ENCODE measurements at places on chromosomes 11 and 22.

- no peak for DNase-seq
Measured at GRCh38 chr11:108838792-108839105, 173.9 kb downstream of the DDX10 start.

DNA sequence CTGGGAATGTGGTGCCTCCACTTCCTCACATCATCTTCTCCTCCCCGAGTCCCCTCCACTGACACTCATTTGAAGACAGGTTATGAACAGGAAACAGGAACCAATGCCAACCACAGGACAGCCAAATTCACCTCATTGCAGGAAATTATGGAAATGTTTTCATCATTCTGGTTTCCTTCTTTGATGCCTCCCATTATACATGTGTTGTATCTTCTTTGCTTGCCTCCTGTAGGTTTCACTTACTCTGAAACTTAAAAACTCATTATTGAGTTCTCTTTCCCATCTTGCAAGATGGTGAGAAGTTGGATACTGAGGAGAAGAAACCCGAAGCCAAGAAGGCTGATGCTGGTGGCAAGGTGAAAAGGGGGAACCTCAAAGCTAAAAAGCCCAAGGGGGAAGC, 108.5 kb downstream of the PHF21B start:
- DNase-seq = no peak

DNA sequence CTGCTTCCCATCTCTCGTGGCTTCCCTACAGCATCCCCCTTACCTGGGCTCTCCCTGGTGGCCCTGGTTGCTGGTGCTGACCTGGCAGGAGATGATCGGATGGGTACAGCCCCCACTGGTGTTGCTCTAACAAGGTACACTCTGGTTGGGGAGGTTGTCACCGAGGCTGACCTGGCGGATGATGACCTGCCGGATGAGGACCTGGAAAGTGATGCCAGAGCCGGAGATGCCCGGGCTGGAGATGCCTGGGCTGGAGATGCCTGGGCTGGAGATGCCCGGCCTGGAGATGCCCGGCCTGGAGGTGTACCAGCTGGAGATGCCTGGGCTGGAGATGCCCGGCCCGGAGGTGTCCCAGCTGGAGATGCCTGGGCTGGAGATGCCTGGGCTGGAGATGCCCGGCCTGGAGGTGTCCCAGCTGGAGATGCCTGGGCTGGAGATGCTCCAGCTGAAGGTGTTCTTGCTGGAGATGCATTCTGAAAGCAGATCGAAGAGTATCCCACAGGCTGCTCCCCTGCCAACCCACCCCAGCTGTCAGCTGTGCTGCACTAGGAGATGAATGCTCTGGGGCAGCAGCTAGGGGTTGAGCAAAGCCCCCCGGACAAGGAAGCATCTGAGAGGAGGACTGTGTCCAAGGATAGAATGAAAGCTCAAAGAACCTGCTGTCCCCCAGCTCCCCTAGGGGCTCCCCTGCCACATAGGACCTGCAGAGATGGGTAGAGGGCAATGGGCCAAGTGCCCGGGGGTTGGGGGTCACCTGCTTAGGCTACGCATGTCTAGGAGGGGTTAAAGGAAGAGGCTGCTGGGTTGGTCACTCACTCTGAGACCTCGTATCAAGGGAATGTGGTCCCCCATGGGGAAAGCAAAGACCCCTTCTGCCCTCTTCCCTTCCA, 10.6 kb downstream of the TMPRSS13 start:
- DNase-seq = no peak

- DNase-seq = no peak
Measured at GRCh38 chr11:32304521-32304920, 130.8 kb downstream of the WT1 start.

GRCh38 chr11:110169738-110170137, 76.5 kb downstream of the ZC3H12C start:
- no peak for DNase-seq

DNA sequence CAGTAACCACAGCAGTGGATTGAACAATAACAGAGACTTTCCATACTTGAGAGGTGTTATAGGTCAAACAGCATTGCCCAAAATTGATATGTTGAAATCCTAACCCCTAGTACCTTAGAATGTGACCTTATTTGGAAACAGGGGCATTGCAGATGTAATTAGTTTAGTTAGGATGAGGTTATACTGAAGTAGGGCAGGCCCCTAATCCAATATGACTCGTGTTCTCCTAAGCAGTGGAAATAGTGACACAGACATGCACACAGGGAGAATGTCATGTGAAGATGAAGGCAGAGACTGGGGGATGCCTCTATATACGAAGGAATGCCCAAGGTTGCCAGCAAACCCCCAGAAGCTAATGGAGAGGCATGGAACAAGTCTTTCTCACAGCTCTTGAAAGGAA, 270.5 kb downstream of the TENM4 start:
- DNase-seq = no peak

DNA sequence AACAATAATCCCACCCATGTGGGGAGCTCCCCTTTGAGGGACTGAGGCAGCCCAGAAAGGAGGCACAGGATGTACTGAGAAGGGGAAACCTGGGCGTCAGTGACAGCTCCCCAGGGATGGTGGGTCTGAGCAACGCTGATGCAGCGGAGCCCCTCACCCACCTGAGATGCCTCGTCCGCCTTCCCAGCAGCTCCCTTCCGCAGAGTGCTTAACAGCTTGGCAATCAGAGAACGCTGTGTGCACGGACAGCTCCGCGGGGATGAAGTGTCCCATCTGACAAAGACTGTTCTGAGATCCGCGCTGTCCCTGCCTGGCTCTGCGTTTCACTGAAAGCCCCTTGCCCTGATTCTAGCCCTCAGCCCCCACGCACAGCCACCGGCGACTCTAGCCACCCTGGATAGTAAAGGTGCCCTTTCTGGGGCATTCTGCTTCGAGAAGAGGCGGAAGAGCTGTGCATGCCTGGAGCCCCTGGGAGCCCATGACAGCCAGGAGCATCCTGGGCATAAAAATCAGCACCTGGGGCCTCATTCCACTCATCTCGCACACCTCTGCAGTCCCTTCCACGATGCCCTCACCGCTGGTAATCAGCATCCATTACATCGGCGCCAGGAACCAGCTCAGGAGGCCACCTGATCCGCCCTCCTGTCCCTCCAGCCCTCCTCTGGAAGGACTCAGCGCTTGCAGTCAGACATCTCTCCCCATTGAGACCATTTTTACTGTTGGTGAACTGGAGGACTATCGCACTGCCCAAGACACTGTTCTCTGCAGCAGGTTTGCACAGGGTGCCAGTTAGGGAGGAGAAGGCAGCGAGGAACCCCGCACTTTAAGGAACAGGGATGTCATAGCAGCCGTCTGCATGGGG, 10.7 kb downstream of the KCNJ5 start:
- DNase-seq = no peak

DNA sequence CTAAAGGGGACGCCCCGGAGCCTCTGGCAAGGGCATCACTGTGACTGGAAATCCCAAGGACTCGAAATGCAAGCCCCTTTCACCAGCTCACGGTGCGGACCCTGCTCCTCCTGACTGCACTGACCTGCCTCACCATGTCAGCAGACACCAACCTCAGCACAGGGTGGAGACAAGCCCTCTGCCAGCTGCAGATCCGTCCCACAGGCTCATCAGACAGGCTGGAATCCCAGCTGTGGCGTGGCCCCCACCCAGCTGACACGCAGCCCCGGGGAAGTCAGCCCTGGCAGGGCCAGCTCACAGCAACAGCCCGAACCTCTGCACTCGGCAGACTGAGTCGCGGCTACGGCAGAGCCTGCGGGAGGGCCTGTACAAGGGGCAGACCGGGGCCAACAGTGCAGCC, 36.8 kb downstream of the BRD1 start:
- no peak for DNase-seq

DNA sequence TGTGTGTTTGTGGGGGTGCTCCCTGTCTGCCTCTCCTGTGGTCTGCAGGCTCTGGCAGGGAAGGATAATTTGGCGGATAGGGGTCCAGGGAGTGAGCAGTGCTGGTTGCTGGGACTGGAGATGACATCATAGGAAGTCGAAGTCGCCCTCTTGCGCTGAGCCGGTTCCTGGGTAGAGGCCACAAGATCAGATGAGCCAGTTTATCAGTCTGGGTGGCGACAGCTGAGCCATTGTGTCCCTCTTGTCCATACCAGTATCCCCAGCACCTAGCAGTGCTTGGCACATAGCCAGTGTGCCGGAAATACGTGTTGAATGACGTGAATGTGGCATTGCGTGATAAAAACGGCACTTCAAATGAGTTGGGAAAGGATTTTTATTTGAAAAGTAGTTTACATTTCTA, 9.8 kb downstream of the APOL5 start:
- DNase-seq = no peak

DNA sequence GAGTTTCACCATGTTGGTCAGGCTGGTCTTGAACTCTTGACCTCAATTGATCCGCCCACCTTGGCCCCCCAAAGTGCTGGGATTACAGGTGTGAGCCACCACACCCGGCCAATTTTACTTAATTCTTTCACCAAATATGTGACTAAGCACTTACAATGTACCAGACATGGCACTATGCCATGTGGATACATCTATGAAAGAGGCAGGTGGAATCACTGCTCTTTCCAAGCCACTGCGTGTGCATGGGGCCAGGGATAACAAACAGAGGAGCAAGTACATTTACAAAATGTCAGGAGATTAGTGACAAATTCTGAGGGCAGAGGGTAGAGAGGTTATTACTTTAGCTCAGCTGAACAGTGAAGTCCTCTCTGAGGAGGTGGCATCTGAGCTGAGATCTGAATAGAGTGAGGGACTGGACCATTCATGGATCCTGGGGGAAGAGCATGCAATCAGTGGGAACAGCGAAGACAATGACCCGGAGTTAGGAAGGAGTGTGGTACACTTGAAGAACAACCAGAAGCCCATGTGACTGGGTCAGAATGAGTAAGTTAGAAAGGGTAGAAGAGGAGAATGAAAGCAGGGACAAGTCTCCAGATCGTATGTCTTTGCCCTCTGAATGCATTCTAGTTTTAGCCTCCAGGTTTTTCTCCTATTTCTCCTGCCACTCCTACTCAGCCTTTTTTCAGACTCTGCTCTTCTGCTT, 38.3 kb upstream of the GRAMD1B start:
- no peak for DNase-seq

- no peak for DNase-seq
Measured at GRCh38 chr11:34978236-34979191, 62.1 kb downstream of the PDHX start.

- DNase-seq = no peak
Measured at GRCh38 chr11:657691-658126, 20.6 kb downstream of the DRD4 start.

- no peak for DNase-seq
Measured at GRCh38 chr11:76459299-76459698, 14.5 kb downstream of the EMSY start.

DNA sequence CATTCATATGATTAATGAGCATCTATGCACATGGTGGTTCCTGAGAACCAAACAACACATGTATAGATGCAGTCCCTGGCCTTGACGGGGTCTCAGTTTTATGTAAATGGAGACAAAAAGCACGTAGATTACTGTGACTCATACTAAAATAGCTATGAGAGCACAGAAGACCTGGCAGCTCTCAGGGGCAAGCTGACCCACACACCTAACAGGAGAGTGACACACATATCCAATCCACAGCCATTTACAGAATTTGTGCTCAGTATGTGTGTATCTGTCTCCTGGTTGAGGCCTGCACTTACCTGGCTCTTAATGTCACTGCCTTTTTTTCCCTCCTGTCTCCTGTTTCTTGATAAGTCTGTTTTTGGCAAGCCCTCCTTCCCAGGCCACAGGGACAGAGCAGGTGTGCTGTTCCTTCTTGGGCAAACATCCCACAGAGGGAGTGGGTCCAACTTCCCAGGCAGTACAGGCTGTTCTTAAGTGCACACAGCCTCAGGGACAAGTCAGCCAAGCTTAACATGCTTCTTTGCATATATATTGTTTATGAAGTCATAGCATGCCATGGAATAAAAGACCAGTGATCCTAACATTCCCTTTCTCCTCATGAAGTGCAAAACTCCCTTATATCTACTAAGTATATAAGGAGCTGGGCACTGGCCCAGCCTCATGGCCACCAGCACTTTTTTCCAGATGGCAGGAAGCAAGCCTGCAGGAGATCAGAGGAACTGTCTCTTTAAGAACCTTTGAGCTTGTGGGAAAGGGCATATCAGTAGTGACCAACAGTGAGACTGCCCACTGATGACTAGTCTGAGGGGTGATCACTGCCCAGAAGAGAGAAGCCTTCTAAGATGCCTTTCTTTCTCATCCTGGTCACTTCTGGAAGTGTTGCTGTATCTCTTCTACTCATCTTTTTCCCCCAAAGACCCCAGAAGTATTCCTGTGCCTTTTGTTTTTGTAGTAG, 124.7 kb upstream of the CCDC90B start:
- DNase-seq = no peak

All from activated CD4-positive, alpha-beta T cell treated with anti-CD3 and anti-CD28 coated beads, Interleukin-2, amount 50 U/mL, for 48 hours (primary cell).